ENCODE measurements at places on chromosomes 7 and 10.

DNA sequence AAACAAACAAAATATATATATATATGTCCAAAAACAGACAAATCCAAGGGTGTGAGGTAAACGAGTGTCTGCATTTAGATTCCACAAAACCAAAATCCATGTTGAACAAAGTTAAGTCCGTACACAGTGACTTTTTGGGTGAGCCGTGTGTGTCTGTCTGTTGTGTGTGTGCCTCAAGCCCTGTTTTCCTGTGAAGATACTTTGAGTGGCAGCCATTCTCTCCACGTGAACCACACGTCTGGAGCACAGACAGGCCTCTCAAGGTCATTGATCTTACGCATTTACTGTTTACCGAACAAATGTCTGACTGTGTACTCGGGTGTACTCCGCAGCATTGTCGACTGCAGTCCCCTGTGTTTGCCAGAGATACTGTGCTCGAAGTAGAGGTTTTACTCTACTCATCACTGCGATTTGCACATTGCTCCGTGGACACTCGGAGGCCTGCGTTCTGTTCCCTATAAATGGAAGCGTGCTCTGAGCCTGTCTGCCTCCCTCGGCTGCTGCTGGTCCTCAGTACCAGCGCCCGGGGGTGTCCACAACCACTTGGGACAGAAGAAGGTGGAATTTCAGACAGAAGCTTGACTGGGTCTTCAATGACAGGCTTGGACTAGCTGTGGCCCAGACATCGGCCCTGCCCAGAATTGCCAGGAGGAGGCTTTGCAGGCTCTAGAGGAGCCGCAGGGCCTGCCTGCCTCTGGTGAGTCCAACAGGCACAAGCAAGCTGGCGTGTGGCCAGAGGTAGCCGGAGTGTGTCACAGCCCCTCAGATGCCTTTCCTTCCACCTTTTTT, 22.1 kb downstream of the CYP17A1 start:
- DNase-seq, result no peak
- H3K27me3 ChIP-seq, result no peaks in the 10 kb centered on the region
- H3K27ac ChIP-seq, result no peak overlapping the region
- peaks cover 15% of the 10 kb centered on the region for H3K4me1 ChIP-seq
- H3K4me3 ChIP-seq, result no peak overlapping the region
- peaks cover 50% of the 10 kb centered on the region for H3K36me3 ChIP-seq

DNA sequence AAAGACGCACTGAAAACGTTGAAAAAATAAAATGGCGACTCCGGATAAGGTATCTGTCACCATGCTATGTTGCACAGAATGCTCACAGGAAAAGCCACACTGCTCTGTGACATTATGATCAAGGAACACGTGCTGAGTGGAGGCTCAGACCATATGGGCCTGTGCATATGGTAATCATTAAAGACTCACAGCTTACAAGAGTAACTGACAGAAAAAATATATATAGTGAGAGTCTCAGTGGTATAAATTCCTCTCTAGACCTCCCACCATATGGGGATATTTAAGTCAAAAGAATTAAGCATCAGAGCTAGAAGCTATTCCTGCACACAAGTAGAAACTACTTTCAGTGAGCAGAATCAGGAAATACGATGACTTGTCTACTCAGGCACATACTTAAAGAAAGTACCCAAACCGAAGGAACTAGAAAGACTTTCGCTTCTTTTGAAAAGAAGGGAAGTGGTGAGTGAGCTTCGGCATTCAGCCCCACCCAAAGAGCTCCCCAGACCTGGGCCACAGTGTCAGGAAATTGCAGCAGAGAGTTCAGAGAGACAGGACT, 65.1 kb upstream of the MPP7 start:
- H3K4me3 ChIP-seq, result peak overlapping the region; percentile 6
- H3K36me3 ChIP-seq, result no peaks in the 10 kb centered on the region
- H3K27me3 ChIP-seq, result no peaks in the 10 kb centered on the region
- DNase-seq, result peak; percentile 89
- peaks cover 59% of the 10 kb centered on the region for H3K4me1 ChIP-seq

DNA sequence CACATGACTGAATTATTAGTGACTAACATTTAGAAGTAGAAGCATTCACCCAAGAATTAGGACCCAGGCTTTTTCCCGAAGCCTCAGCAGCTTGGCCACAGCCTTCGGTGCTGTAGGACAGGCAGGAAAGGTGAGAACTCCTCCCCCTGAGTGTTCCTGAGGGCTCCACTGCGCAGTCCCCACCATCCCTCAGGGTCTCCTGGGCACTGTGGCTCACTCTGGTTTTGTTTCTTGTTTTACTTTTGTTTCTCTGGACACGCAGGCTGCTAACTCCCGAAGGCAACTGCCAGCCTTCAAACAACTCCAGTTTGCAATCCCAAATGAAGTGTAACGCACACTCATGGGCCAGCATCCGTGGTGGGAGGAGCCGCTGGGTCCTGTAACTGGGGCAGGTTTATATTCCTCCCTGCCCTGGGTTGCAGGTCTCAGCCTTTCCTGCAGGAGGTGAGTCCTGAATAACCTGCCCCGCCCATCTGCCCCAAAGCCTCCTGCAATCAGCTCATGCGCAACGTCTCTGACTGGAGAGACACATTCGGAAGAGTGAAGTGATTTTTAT, 492.9 kb downstream of the PTPRN2 start:
- no peak for DNase-seq
- H3K4me1 ChIP-seq, result no peaks in the 10 kb centered on the region
- H3K27ac ChIP-seq, result no peak overlapping the region
- H3K27me3 ChIP-seq, result no peaks in the 10 kb centered on the region
- H3K36me3 ChIP-seq, result no peaks in the 10 kb centered on the region

DNA sequence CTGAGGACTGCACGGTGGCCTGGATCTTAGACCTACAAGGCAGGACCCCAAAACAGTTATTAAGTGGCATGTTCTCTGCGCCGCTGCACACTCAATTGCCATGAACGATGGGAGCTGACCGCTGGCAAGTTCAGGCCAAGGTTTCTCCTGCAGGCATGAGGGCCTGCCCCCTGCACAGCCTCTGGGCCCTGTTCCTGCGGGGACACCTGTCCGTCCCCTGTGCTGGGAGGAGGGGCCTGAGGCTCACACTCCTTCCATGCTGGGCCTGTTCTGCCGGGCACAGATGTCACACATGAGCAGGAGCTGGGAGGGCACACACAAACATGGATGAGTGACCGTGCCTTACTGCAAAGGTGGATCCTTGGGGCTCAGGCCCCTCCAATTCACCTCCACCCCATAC, 90.0 kb downstream of the PTPRN2 start:
- no peaks in the 10 kb centered on the region for H3K36me3 ChIP-seq
- no peak for DNase-seq
- no peak overlapping the region for H3K27ac ChIP-seq
- no peak overlapping the region for H3K4me3 ChIP-seq
- H3K4me1 ChIP-seq, result no peaks in the 10 kb centered on the region

DNA sequence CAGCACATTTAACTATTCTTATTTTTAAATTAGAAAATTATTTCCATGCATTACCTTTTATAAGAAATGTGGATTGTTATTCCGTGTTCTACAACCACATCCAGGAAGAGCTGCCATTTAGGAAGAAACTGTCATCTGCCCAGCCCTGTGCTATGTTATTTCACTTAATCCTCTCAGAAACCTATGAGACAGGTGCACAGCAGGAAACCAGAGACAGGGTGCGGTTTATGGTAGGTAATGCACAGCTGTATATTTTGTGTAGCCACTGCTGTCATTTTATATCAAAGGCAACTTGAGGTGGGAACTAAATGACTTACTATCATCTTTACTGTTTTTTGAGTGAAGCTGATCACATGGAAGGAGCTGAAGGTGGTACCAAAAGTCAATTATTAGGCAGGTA, 232.3 kb downstream of the MAGI2 start:
- H3K27me3 ChIP-seq, result no peaks in the 10 kb centered on the region
- H3K27ac ChIP-seq, result no peak overlapping the region

- H3K4me1 ChIP-seq, result no peaks in the 10 kb centered on the region
- DNase-seq, result no peak
- no peaks in the 10 kb centered on the region for H3K36me3 ChIP-seq
- H3K27ac ChIP-seq, result no peak overlapping the region
- peaks cover 3% of the 10 kb centered on the region for H3K27me3 ChIP-seq
- no peak overlapping the region for H3K4me3 ChIP-seq
These were observed 268.0 kb downstream of the FRMD4A start for GRCh38 chr10:14062528-14063260.

DNA sequence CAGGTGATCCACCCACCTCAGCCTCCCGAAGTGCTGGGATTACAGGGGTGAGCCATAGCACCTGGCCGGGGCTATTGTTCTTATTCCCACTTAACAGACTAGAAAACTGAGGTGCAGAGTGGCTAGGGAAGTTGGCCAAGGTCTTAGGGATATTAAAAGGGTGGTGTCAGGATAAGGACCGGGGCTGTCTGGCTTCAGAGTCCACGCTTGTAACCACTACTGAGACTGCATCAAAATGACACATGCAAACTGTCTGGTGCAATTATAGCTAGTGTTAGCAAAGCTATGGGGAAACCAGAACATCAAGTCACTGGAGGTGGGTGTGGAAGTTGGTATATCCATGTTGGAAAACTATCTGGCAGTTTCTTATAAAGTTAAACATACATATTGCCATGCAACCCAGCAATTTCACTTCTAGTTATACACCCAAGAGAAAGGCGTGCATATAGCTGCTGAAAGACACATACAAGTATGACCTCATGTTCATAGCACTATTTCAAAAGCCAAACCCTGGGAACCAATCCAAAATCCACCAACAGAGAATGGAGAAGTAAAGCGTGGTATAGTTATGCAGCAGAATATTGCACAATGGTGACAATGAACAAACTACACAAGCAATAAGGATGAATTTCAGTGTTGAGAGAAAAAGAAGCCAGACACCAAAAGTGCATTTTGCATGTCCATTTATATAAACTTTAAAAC, 33.9 kb upstream of the EEPD1 start:
- peaks cover 36% of the 10 kb centered on the region for H3K4me1 ChIP-seq
- no peaks in the 10 kb centered on the region for H3K36me3 ChIP-seq
- no peak overlapping the region for H3K4me3 ChIP-seq
- H3K27ac ChIP-seq, result no peak overlapping the region

DNA sequence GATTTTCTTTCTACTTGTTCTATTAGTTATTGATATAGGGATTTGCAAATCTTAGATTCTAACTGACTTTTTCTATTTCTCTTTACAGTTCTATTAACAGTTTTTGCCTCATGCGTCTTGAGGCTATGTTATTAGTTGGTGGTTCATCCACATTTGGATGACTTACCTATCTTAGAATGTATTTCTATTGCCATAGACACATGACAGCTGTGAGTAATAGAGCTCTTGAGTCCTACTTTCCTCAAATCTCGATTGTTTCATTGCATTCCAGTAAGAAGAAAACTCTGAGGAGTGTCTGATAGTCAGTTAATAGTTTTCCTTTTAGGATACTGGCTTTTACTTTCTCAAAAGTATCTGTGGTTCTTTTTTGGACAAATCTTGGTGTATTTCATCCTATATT, 241.4 kb upstream of the ZNF32 start:
- DNase-seq, result no peak
- no peaks in the 10 kb centered on the region for H3K36me3 ChIP-seq
- no peaks in the 10 kb centered on the region for H3K27me3 ChIP-seq
- H3K27ac ChIP-seq, result no peak overlapping the region
- no peak overlapping the region for H3K4me3 ChIP-seq
- H3K4me1 ChIP-seq, result no peaks in the 10 kb centered on the region

DNA sequence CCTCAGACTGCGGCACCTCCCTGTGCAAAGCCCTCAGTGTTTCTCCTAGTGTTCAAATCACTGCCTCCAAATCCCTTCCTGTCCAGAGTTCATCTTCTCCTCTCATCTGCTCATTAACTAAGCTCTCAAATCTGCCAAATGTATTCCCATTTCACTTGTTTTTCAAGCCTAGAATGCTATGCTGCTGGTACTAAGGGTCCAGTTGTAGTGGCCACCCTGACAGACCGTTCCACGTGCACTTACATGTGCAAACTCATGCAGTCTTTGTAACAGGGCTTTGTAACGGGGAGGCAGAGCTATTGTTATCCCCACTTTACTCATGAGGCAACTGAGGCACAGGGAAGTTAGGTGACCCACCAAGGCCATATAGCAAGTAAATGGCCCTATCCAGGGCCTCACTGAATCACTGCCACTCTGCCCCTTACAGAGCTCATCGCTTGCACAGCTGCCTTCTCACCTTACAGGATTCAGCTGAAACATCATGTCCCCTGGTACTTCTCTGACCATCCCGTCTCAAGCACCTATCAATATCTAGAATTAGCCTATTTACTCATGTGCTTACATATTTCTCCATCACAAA, 153.0 kb upstream of the PDE1C start:
- H3K4me3 ChIP-seq, result no peak overlapping the region
- no peak for DNase-seq
- H3K27ac ChIP-seq, result no peak overlapping the region
- no peaks in the 10 kb centered on the region for H3K36me3 ChIP-seq

DNA sequence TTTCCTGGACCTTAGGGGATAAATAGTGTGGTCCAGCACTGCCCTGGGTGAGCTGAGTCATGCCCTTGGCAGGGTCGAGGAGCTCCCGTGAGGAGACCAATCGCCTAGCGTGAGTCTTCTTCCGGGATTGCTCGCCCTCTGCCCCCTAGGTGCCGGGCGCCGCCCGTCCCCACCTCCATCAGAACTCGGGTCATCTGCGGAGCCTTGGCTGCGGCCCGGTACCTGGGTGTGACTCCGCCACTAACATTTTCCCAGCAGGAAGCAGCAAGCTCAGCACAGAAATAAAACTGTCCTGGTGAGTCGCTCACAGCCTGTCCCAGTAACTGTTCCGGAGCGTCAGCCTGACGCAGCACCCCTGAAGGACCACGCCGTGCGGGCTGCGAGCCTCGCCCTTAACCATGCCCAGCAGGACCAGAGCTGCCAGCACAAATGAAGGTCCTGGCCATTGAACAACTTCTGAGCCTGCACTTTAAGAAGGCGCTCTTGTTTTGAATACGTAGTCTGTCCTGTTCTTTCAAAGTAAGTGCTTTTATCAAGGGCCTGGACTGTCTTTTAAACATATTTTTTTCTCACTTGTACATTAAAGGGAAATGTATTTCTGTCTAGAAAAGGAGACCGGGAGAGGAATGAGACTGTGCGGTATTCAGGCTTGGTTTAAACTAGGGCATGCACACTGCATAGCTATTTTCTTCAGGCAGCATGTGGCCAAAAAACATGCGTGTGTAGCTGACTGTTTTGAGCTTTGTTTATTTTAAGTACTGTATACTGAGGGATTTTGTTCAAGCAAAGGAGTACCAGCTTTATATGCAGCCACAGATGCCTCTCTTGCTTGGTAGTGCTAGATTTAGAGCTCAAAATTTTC, 136.7 kb downstream of the HECW1 start:
- no peak for DNase-seq
- H3K4me3 ChIP-seq, result no peak overlapping the region
- no peaks in the 10 kb centered on the region for H3K36me3 ChIP-seq
- H3K27me3 ChIP-seq, result no peaks in the 10 kb centered on the region

- H3K4me1 ChIP-seq, result no peaks in the 10 kb centered on the region
- H3K27ac ChIP-seq, result no peak overlapping the region
- H3K4me3 ChIP-seq, result no peak overlapping the region
- no peak for DNase-seq
These were observed 176.5 kb downstream of the CCDC7 start for GRCh38 chr10:32622409-32622808.

GRCh38 chr10:5529702-5530411, 5.1 kb downstream of the CALML3 start:
- no peaks in the 10 kb centered on the region for H3K36me3 ChIP-seq
- no peak for DNase-seq
- no peaks in the 10 kb centered on the region for H3K4me1 ChIP-seq
- no peaks in the 10 kb centered on the region for H3K27me3 ChIP-seq
- H3K27ac ChIP-seq, result no peak overlapping the region
- no peak overlapping the region for H3K4me3 ChIP-seq

GRCh38 chr10:132033632-132034031, 32.1 kb upstream of the JAKMIP3 start:
- no peak overlapping the region for H3K27ac ChIP-seq
- DNase-seq, result no peak

- peaks cover 4% of the 10 kb centered on the region for H3K36me3 ChIP-seq
- no peaks in the 10 kb centered on the region for H3K27me3 ChIP-seq
- no peak overlapping the region for H3K27ac ChIP-seq
- no peak for DNase-seq
- H3K4me1 ChIP-seq, result peaks cover 16% of the 10 kb centered on the region
These were observed 119.0 kb downstream of the ZFAND4 start for GRCh38 chr10:45553613-45554012.
